T-cell (primary cell): ENCODE measurements at places on chromosomes 3 and 15.

DNA sequence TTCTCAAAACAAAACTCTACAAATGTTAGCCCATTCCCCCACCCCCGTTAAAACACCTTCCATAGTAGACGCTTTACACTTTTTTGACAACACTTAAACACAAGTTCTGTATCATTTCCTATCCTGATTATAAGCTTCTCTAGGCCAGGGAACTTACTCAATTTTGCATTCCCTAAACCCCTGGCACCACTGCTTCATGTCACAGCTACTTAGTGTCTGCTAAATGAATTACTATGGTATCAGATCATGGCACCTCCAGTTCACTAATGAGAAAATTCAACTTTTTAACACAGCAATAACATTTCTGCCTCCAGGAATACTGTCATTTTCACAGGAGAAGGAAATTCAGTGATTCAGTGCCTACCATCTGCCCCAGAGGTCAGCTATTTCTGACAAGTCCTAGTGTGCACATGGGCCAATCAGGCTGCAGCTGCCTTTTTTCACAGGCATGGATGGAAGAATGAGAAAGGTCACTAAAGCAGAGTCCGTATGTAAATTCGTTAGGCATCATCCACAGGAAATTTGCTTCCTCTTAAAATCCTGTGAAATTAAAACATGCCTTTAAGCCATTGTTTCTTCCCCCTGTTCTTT lies 18.5 kb downstream of the SFMBT1 start:
- DNase-seq: no peak

GRCh38 chr3:11481556-11481955 lies 162.2 kb downstream of the VGLL4 start:
- DNase-seq: no peak

GRCh38 chr15:56028430-56028829 lies 35.0 kb upstream of the NEDD4 start:
- DNase-seq: no peak

DNA sequence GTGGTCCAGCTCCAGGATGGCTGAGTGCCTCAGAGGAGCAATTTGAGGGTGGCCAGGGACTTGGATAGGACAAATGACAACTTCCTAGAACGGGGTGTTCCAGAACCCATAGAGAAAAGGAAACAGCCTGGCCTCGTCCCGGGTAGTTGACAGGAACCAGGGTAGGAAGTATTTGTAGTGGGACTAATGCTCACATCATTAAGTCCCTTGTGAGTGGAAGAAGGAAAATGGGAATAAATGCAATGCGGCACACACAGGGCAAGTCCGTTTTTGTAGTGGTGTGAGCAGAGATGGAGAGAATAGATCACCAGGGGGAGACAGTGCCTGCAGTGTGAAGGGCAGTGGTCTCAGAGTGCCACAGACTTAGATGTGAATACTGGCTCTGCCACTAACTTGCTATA lies 19.6 kb downstream of the TIMP4 start:
- DNase-seq: no peak

DNA sequence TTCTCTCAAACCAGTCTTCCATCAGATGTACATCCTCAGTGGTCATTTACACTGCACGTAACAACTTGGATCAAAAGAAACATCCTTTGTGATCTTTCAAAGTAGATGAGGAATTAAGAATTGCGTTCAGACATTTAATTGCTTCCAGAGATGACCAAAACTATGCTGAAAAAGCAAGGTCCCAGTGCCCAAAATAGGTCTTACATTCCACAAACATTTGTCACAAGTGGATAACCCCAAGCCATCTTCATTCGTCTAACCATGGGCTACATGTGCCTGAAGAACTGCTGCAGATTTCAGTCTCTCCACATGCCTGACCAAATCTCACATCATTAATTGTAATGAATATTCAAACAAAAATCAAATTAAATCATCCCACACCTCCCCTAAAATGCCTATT lies 273.6 kb downstream of the SHOX2 start:
- no peak for DNase-seq

DNA sequence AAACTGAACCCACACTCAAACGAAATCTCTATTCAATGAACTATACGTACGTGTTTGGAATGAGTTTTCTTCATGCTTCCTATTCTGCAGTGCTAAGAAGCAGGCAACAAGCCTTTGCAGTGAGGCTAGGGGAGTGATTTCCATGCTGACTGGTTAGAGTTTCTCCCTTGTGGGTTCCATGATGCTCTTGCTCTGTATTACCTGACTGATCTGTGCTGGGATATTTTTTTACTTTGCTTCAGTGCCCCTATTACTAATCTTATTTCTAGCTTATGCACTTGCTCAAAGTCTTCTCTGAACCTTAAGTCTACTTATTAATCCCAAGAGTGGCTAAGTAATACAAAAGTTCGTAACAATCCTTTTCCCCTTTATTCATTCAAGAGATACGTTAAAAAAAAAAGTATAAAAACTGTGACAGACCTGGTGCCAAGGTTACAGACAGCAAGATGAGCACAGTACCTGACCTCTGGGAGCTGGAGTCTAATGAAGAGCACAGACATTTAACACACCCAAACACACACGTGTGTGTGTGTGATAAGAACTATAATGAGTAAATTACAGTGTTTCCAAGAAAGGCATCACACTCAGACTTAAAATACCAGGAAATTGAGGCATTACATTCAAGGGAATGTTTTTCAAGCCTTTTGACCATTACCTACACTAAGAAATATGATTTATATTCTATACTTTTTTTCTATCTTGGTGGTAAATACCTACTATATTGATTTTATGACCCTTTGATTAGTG lies 50.5 kb upstream of the FBN1 start:
- no peak for DNase-seq

DNA sequence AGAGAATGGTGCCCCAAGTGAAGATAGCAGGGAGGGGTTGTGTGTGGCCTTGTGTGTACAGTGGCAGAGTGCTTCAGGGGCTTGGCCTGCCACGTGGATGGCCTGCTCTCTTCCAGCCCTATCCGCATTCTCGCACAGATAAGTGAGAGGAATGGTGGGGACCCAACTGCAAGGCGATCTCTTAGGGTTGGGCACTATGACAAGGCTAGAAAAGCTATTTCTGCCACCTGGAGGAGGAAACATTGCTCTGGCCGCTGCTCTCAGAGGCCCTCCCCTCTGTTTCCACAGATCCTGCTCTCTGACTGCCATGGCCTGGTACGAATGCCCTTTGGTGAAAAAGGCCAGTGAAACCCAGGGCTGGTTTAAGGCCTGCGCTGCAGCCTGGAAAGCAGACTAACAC lies 20.6 kb downstream of the EEFSEC start:
- DNase-seq: no peak

DNA sequence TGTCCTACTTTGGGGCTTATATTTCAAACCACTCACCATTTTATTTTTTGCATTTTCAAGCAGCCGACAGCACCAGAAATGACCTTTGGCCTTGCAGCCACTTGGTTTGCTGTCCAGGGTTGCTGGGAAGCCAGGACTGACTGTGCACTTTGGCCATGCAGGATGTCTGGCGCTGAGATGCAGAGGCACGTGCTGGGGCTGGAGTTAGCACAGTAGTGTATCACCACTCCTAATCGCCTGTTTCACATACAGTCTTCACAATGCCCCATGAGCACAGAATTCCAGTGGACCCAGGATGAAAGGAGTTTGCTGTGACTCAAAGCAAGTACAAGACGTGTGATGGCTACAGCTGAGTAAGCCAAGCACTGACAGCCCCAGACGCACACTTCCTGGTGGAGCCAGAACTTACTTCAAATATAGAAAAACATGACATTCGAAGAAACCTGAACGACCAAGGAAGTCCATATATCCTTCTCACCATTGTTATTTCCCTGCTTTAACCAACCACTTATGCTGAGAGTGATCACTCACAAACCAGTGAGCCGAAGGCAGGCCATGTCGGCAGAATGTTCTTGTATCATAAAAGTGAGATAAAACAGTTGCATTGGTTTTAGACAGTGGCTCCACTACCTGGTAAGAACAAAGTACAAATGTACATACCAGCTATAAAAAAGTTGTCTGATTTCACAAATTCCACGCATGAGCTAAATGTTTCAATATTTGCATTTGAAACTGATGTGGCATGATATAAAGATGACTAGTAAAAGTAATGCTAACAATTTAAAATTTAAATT lies 16.0 kb downstream of the OCA2 start:
- DNase-seq: no peak

DNA sequence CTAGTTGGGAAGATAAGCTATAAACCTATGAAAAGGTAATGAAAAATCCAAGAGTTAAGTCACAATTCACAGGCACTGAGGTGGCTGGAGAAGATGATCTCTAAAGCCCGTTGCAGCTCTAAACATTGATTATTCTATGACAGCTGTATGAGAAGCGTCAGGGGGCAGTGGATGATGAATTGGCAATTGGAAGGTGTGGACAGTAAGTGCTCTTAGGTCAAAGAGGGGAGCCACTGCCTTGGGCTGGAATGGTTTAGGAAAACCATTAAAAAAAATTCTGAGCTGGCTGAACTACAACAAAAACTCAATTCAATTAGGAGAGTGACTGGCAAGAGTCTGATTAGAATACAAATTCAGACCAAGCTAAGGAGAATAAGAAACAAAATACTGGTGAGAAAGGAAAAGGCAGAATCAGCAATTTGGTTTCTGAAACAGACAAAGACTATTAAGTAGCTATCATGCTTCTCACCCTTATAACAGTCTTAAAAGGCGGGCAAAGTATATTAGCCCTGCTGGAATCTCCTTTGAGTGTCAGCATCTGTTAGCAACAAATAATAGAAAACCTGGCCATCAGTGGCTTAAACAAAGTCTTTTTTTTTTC lies 8.8 kb upstream of the NMD3 start:
- DNase-seq: no peak

GRCh38 chr3:1394188-1394587 lies 301.4 kb downstream of the CNTN6 start:
- DNase-seq: no peak

DNA sequence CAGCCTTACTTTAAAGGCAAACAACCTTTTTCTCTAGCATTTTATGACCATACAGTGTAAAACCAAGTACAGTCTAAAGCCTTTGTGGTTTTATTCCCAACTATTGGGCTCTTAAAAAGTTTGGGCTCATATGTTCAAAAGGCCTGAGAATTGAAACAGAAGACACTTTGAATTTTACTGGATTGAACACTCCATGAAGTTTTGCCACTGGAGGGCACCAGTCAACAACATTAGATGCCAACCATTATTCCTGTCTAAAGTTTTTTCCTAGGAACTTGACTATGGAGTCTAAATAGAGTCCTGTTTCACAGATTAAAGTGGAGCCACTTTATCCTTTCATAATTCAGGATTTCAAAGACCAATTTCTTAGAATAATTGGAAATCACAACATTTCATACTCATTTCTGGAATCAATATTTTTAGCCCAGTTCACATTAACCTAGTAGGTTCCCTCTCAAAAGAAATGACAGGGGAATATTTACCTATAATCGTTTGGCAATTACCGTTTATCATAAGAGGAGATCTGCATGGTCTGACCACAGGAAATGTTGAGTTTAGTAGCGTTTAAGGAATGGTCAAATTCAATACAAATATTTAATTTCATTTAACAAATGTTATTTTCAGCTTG lies 244.1 kb upstream of the PDZRN3 start:
- no peak for DNase-seq

DNA sequence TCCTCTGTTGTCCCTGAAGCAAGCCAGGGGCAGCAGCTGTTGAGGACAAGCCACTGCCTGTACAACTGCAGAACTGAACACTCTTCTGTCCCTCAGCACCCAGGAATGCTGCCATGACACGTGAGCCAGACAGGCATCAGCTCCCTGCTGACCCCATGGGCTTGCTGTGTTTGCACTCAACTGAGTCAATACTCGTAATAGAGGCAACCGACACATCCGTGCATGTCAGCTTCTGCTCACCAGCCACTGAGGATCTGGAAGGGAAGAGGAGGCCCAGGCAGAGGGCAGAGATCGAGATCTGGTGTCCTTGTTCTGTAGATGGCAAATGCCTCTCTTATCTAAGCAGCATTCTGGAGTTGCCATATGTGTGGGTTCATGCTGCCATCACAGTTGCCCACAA lies 54.3 kb upstream of the SEC61A1 start:
- DNase-seq: no peak

DNA sequence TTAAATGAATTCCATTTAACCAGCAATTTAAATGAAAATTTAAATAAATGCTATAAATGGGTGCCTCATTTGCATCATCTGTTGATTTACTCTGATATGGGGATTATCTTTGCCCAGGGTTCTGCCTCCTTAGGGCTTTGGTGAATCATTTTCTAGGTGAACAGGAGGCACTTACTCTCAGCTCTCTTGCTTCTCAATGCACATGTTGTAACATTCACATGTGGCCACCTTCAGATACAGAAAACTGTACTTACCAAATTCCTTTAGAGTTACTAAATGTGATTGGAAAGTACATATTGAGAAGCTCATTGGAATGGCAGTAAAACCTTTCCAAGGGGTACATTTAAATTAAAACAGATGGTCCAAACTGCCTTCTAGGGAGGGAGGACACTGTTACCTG lies 20.8 kb downstream of the GADL1 start:
- DNase-seq: no peak

DNA sequence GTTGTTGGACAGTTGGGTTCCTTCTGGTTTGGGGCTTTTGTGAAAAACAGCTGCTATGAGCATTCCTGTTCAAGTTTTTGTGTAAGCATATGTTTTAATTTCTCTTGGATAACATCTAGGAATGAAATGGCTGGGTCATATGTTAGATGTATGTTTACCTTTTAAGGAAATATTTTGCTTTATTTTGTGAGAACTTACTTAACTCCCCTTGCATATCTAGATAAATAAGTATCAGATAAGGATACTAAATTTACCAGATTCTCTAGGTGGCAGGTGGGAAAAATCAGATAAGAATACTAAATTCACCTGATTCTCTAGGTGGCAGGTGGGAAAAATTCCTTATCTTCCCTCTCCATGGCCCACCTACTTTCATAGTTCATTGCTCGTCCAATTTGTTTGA lies 1.1 kb upstream of the PLS1 start:
- no peak for DNase-seq

- DNase-seq: no peak
These were observed 512.7 kb downstream of the SHQ1 start for GRCh38 chr3:72335458-72336095.

- DNase-seq: no peak
These were observed 89.2 kb upstream of the PLCL2 start for GRCh38 chr3:16795581-16795980.

DNA sequence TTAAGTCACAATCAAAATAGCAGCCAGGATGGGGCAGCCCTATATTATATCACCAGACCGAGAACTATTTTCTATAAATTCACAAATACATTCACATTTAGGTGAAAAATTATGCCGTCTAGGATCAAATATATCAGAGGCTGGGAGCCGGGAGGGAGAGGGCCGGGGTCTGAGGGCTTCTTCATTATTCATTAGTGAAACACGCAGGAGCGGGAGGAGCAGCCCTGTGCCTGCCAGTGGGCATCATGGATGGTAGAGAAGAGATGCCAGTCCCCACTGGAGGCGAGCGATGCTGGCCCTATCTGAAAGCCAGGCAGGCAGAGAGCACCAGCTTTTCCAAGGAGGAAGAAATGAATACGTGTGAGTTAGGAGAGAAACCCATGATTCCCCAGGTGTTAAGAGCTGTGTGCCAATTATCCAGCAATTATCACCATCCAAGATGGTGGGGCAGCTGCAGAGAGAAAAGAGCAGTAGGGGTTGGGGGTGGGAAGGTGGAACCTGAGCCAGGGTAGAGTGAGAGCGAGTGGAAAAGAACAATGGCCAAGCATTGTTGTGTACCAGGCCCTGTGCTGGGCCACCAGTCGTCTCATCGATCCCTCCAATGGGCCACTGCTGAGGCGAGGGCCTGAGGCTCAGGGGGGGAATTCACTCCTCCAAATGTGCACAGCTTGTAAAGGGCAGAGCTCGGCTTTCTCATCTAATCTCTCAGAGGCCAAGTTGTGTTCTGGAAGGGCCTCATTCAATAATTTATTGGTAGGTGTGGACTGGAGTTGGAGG lies 261.3 kb upstream of the TLE3 start:
- no peak for DNase-seq
